T1000 (cell line): ENCODE measurements at places on chromosomes 7 and 10.

GRCh38 chr7:21965291-21965690 lies 19.6 kb upstream of the CDCA7L start:
- no peak for DNase-seq

DNA sequence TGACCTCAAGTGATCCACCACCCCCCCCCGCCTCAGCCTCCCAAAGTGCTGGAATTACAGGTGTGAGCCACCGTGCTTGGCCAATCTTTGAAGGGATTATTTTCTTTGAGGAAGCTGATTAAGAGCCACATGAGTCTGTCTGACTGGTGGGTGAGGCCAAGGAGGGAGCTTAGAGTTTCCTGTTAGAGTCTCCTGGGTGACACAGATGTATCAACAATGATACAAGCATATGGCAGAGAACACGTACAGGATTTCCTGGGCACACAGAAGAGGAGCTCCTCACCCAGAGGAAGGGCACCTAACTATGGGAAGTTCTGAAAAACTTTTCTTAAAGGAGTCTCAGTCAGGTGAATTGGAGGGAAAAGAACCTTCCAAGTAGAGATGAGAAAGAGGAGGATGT lies 69.4 kb downstream of the GOLGA7B start:
- no peak for DNase-seq

DNA sequence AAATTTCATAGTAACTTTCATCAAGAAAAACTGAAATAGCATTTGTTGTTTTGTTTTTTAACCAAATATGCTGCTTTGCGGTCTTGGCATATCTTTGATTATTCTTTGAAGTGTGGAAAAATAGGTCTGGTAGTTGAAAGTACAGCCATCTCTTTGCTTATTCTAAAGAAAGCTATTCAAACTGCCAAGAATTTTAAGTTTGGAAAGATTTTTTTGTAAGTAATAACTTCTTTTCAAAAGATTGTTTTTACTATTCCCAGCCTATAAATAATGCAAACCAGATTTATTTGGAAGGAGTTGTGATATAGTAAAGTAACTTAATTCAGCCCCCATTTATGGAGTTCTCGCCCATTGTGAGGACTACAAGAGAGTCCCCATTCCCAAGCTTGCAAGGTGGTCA lies 87.0 kb downstream of the ADD3 start:
- DNase-seq = no peak

DNA sequence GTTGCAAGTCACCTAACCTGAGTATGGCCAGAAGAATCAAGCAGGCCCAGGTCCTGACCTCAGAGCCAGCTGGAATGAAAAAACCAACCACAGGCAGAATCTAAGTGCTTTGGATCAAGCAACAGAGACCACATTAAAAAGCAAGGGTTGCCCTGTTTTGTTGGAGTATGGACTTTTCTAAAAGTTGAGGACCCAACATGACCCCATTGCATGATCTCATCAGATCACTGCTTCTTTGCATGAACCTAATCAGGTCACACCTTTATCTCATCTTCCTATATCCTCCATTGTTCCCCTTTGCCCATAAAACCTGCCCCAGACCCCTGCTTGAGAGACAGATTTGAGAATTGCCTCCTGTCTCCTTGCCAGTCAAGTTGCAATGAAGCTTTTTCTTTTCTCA lies 11.6 kb upstream of the SNX10 start:
- DNase-seq = no peak

DNA sequence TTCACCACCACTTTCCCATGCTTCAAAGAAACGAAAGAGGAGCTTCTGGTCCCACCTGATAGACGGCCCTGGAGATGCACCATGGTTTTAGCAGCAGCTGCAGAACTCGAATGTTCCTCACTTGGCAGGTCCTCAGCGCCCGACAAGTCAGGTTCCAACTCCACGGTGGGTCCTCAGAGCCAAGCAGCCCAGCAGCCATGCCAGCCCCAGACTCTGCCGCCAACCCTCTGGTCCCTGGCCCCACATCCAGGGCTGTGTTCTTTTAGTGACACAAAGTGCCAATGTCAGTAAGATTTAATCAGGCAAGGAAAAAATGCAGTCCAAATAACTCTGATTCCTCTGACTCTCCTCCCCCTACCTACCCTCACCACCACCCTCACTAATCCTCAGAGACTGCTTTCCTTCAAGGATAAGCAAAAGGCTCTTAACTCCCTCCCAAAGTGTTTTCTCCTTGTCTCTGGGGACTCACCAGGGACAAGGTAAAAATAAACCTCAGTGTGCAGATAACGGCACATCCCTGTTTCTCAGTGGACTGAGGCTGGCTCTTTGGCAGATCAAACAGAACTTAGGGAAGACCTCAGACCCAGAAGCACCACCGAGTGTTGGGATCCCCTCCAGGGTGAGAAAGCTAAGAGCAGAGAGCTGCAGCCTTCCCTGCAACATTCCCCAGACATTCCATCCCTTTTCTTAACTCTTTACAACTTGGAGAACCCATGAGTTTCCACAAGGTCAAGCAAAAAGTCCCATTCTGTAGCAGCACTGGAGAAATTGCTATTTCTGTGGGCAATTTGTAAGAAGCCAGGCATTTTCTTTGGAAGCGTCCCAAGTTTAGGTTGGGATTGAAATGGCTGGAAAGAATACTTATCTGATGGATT lies 358.9 kb downstream of the FRMD4A start:
- DNase-seq = no peak

DNA sequence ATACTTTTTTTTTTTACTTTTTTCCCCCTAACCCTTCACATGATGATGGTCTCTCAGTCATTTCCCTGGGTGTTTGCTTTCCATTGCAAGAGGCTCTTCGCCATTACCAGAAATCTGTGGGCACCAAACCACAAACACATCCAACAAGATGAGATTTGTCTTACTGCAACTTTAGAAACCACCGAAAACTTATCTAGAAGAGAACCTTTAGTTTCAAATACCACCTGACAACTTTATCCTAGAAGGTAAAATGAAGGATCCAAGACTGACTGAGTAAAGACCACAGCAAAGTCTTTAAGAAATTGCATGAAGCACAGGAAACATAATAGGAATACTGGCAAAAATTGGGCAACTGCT lies 363.3 kb upstream of the MBL2 start:
- no peak for DNase-seq

- no peak for DNase-seq
These were observed 45.7 kb downstream of the PAPSS2 start for GRCh38 chr10:87705339-87705738.

DNA sequence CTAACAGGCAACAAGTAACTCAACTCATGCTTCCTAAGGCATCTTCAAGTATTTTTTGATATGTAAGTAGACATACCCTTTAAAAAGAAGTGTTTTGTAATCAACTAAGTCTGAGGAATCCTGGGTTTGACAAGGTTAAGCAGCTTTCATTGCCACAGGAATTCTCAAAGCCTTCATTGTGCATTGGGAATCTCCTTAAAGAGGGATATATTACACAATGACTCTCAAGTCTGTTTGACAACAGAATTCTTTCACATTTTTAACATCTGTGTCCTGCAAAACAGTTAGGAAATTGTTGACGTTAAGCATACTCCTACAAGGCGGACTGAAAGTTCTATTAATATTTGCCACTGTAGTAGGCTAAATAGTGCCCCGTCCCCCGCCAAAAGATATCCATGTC lies 71.4 kb downstream of the SGMS1 start:
- DNase-seq = no peak

GRCh38 chr10:88946965-88947590 lies 5.5 kb downstream of the ACTA2 start:
- DNase-seq = no peak

DNA sequence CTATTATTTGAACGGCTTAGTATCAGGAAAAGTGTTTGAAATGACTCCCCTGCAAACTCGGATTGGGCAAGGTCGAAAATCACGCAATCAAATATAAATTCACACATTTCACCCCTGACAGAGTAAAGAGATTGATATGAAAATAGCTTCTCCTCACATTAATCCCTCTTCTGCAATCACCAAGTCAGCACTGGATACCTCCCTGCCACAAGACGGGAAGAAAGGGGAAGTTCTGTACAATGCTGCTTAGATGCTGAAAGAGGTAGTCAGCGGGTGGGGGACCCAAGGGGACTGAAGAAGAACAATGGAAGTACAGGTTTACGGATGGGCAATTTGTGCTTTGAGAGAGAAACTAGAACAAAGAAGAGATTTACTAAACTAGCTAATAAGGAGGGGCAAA lies 72.0 kb upstream of the ANK3 start:
- no peak for DNase-seq

- DNase-seq = no peak
These were observed 23.2 kb downstream of the STMP1 start for GRCh38 chr7:135685306-135686084.

DNA sequence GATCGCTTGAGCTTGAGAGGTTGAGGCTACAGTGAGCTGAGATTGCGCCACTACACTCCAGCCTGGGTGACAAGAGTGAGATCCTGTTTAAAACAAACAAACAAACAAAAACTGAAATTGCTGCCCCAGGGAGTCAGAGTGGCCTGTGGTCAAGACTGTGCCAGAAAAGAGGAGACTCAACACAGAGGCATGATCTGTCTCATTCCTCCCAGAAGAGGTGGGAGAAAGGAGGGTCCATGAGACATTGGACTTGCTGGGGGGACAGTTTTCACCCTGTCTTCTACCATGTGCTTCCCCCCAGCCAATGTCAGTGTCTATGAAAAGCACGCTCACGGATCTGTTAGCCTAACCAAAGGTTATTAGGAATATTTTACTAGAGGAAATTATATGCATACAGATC lies 3.2 kb downstream of the ZNF853 start:
- DNase-seq = no peak

- no peak for DNase-seq
These were observed 285.8 kb downstream of the CAMK1D start for GRCh38 chr10:12635127-12635541.

- no peak for DNase-seq
These were observed 21.3 kb downstream of the CFAP46 start for GRCh38 chr10:132921086-132921485.

DNA sequence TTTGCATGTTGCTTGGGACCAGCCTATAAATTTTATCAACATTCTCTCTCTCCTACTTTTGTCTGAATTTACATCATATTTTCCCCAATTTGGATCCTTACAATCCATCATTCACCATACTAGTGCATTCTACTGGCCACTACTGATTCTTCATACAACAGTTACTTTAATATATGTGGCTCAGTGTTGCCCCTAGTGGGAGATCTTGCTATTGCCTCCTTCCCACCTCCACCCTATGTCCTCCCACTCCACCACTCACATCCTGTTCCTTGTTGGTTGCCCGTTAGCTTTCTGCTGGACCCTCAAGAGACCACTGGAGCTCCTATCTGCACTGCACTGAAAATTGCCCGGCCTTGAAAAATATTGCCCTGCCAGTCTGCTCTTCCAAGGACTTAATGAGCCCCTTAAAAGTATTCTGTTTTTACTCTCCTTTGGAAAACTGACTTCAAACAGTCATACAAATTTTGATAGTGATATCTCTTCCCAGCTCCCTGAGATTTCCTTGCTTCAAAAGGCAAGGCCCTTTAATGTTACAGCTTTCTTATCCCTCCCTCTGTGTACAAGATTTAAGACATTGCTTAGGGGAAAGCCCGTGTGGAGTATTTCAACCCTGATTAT lies 243.2 kb upstream of the TMEM229A start:
- no peak for DNase-seq

DNA sequence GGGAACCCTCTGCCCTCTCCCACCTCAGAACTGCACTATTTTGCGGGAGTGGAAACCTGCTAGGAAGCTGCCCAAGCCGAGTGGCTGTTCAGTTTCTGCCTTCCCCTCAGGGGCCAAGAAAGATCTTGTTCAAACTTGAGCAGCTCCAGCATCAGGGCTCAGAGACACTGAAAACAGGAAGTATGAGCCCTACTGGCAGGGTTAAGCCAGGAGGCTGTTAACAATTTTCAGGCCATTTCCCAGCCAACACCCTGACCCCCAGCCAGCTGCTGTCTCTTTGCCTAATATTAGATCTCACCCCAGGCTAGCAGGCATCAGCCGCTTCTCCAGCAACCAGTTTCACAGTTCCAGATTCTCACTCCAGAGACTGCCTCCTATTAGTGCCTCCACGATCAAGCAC lies 9.2 kb downstream of the PLAU start:
- DNase-seq = no peak

DNA sequence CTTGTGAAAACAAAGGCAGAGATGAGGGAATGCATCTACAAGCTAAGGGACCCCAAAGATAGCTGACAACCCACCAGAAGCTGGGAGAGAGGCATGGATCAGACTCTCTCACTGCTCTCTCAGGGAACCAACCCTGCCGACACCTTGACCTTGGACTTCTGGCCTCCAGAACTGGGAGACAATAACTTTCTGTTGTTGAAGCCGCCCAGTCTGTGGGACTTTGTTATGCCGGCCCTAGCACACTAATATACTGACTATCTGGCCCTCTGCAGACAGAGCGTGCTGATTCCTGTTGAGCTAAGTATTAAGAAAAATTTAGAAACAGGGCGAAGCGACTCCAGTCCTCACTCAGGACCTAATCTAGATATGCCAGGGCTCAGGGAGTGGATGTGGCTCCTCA lies 144.3 kb upstream of the TCF7L2 start:
- no peak for DNase-seq

DNA sequence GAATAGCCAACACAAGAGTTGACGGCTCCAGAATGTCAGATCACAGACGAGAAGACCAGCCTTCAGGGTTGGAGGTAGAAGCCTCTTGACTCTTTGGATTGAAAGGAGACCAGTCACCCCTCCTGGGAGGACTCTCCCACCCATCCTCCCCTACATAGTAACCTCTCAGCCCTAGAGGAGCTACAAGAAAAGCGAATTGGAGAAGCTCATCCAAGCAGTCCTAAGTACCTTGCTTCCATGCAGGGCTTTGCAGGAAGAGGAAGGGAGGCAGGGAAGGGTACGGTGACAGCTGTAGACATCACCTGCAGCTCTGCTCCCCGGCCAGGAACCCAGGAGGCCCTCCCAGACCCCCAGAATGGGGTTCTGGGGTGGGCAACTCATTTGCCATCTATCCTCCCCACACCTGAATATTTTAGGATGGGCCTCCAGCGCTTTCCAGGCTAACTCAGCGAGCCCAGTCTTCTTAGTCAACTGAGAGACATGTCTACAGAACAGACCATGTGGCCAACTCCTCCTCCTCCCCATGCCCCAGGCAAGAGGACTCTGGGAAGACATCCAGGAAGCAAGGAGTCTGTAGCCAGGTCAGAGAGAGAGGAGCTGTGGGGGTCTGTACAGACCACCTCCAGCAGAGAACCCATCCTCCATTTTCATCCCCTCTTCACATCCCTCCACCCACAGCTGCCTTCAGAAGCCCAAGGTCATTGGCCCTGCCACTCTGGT lies 55.6 kb upstream of the LBX1 start:
- no peak for DNase-seq

DNA sequence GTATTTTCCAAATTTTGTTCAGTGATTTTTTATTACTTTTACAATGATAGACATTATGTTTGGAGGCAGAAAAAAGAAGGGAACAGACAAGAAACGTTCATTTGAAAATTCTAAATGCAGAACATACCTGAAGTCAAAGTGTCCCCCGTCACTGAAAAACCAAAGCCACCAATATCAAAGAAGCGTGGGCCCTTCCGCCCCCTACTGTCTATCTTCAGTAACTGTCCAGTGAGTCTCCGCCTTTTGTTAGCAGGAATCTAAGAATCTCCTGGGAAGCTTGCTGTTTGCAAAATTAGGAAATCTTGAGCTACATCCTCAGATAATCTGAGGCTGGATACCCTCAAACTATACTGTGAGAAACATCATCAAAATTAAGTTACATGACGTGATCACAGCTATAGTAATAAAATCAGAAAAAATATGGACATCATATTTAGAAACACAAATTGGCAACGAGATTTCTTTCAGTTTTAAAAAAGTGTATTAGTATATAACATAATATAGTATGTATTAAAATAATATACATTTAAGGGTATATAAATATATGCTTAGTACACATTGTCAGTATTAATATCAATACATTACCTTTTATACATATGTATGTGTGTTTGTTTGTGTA lies 169.3 kb upstream of the AKR1E2 start:
- no peak for DNase-seq
